Cardiac fibroblast (primary cell): ENCODE measurements at places on chromosomes 2 and 18.

- no peak for DNase-seq
Observed at GRCh38 chr2:173943738-173944137, 21.4 kb downstream of the SP3 start.

- DNase-seq = no peak
Observed at GRCh38 chr18:74662622-74663021, 65.0 kb downstream of the ZNF407 start.

DNA sequence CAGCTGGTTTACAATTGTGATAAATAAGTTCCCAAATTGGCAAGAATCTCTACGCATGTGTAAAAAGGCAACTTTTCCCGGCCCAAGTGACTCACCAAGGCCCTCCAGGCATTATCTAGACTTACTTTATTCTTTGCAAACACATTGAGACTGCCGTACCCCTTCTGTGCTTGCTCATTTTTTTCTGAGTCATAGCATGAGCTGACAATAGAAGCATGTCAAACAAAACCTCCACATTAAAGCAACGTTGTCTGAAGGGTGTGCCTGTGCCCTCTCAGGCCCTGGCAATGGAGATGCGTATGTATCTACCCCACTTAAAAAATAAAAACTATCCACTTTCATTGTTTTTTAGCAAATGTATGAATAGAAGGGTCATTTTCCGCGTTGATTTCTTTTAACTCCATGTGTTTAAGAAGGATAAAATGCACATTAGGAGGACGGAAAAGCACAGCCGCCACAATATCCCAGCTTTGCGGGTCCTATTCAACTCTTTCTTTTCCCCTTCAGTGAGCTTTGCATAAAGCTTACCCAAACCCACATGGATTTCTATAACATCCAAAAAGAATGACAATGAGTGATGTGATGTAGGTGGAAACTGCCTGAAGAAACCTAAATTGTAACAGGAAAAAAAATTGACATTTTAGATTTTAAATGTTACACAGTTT lies 298.2 kb downstream of the CDCA7 start:
- DNase-seq = peak; percentile 97

GRCh38 chr2:211407076-211407475 lies 850.7 kb downstream of the CPS1 start:
- no peak for DNase-seq

DNA sequence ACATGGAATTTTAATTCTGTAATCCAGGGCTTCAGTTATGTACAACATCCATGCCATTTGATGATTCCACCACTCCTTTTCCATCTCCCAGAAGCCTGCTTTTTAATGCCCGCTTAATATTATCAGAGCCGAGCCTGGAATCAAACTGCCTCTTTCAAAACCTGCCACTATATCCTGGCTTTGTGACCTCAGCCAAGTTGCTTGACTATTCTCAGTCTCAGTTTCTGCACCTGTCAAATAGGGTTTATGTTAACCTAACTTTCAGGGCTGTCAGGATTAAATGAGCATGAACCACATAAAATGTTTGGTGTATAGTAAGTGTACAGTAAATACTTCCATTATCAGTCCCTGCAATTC lies 108.7 kb downstream of the XRCC5 start:
- DNase-seq = no peak

GRCh38 chr2:108889907-108890306 lies 99.1 kb downstream of the EDAR start:
- DNase-seq = no peak

- no peak for DNase-seq
Observed at GRCh38 chr2:212154477-212154878, 384.1 kb downstream of the ERBB4 start.

DNA sequence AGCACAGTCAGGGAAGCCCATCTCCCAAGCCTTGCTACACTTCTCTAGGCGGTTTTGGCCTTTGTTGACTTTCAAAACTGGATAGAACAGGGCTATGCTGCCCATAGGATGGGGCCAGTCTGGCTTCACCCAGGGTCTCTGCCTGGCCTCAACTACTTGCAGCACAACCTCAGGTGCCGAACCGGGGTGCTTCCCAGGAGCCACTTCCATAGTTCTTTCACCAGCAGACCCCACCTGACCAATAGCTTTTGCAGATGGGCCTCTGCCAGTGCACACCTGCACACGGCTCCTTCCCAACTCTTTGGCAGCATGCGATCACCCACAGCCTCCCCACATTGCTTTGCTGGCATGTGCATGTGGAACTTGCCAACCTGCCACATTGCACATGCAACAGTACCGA lies 331.6 kb downstream of the CPS1 start:
- DNase-seq = no peak

DNA sequence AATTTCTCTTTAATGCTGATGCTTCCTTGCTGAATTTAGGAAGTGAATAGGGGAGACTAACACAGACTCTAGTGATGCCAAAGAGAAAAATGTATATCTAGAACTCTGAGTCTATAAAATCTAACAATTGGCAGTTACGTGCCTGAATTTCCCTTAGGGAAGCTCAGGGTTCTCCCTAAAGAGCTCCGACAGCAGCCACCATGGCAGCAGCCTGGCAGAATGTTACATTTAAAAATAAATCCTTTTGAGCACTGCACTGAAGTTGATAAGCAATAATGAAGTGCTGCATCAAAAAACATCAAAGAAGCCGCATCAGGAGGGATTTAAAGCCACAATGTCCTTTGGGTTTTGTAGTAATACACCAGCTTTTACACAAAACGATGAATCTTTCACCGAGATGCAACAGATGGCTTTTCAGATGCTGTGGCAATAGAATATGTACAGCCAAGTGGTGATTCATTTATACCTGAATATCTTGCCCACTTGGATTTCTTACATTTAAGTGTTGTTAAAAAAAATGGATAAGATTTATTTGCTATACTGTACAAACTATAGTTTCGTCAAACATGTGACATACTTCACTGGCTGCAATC lies 291.2 kb upstream of the SESTD1 start:
- no peak for DNase-seq

DNA sequence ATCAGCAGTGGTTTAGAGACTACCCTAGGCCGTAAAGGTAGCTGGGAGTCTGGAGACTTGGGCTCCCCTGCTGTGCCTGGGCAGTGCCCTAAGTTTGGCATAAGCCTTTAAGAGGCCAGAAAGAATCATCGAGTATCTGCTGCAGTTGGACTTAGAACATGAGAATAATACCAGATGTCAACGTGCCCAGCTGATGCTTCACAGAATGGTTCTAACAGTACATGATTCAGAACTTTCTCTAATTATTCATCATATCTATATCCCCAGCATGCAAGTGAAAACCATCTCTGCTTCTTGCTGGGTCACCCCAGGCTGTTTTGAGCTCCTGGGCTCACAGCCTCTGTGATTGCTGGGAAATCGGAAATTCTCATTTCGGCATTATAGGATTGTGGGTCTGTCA lies 118.1 kb downstream of the NCK2 start:
- no peak for DNase-seq

DNA sequence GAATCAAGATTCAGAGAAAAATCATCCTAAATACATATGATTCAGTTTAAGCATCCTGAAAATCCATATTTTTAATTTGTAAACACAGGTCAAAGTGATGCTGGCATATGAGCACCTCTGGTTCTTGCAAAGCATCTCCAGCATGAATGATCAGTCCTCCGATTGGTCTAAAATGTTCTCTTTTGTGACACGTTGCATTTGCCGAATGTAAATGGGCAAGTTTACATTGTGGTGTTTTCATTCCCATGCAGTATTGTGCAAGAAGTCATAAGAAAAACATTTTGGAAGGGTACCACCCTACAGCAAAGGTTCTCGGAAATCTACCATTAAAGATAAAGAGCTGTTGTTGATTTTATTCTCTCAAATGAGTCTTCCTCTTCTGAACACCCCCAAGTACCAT lies 108.0 kb upstream of the UNC80 start:
- DNase-seq = peak; percentile 31

GRCh38 chr2:239895116-239895515 lies 130.0 kb downstream of the NDUFA10 start:
- DNase-seq = no peak

GRCh38 chr2:31031132-31031706 lies 107.0 kb downstream of the GALNT14 start:
- no peak for DNase-seq

DNA sequence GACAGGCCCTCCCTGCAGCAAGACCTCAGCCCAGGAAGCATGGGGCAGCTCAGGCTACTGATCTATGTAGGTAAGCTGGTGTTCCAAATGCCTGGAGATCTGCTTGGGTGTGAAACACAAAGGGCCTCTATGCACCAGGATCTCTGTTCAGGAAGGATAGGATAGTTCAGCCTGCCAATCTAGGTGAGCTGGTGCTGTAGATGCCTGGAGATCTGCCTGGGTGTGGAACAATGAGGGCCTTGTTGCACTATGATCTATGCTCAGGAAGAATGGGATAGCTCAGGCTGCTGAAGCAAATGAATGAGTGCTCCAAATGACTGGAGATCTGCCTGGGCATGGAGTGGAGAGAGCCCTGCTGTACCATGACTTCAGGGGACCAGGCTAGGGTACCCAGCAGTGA lies 48.9 kb upstream of the MYL1 start:
- no peak for DNase-seq

DNA sequence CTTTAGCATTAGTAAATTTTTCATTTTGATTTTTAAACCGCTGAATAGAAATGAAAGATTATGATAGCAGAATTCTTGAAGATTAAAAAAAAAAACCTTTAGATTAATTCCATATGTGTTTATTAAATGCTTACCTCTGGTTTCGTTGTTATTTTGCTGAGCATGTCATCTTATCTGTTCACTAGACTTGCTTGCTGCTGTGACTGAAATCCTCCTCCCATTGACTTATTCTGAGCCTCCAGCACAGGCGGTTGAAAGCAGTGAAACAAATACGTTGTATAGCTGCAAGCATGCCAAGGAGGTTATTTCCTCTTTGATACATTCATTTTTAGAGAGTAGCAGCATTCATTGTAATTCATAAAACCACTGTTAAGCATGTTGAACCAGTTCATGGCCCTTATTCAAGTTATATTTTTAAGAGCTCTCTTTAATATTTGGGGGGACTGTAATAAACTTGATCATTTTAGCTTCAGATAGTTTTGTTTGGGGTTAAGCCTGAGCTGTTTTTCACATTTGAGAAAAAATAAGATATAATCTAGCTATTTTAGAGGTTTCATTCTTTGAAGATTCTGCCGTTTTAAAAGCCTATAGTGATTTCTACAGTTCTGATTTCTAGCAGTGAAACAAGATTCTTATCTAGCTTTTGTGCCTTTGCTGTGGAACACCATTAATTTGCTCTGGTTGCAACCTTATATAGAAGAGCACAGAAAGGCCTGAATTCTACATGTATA lies at the start of gene HTR2B:
HTR2B (minus strand) TSS at position 205 of the 731 bp plus-strand sequence. CDS start 1,278 bp downstream, outside the sequence.
- DNase-seq = peak; percentile 44

DNA sequence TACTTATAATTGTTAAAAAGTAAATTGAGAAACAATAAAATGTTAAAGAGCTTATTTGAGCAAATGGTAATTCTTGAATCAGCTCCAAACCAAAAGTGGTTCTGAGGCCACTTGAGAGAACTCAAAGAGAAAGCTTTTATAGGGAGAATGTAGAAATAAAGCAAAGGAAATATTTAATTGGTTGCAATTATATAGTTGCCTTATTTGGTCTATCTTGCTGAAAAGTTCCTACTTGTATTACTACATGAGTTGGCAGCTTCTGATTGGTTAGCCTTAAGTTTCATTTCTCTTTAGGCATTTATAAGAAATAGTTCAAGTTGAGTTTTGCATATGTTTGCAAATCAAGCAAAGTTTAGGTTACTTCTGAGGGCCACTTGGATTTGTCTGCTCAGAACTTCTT lies 38.1 kb downstream of the SCN2A start:
- DNase-seq = peak; percentile 19

DNA sequence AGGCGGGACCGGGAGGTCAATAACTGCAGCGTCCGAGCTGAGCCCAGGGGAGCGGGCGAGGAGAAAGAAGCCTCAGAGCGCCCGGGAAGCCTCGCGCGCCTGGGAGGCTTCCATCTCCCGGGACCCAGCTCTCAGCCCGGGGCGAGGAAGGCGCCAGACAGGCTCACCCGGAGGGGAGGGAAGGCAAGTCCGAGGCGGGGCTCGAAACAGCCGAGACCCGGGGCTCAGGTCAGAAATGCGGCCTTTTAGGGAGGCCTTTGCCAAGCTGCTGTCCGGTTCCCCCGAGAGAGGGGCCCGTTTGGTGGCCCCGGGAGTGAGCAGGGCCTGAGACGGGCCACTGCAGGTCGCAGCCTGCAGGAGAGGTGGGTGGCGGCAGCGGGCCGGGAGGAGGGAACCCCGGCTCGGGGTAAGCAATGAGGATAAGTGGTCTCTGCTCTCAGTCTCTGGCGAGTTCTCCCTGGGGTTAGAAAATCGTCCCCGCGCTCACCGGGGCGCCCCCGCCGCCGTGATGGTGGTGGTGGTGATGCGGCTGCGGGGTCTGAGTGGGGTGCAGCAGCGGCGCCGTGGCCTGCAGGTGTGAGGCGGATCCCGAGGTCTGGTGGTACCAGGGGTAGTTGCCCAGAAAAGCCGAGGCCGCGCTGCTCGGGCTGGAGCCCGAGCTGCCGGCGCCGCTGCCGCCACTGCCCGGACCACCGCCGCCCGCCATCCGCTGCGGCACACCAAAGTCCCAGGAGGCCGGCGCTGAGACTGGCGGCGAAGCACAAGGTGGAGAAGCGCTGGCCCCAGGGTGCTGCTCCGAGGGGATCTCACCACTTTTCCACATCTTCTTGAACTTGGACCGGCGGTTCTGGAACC lies 2.4 kb downstream of the DLX2 start:
- DNase-seq = no peak

GRCh38 chr2:47016172-47016913 lies 100.7 kb upstream of the MCFD2 start:
- peak; percentile 60 for DNase-seq

GRCh38 chr2:38650717-38651116 lies 15.2 kb upstream of the GALM start:
- no peak for DNase-seq

DNA sequence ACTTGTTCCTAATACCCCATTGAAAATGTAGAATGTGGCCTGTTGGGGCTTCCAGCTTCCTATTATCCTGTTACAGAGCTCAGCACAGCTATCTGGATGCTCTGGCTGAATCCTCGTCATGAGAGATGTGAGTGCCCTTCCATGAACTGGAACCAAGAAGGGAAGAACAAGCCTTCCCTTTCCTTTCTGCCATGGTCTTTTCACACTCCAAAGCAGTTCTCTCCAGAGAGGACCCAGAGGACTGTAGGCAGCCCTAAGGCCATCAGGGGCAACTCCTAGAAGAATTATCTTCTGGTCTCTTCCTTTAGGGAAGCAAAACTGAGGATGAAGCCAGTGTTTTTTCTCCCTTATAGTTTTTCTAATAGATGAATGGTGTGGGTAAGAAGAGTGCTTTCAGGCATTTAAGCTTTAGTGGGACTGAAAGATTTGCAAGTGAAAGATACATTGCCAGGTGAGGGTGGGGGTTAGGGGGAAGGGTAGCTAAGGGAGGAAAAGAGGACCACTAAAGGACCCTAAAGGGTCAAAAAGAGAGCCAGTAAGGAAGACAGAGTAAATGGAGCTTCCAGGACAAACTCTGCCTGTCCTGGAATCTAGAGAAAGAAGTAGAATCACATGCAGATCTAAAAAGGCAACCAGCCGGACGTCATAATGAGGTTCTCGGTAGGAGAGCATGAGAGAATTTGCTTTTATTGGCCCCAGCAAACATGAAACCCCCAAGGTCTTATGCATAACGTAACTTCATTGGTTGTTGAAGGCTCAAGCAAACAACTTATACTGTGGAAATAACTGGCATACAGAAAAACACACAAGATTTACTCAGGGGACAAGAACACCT lies 12.4 kb upstream of the XPO1 start:
- DNase-seq = no peak

GRCh38 chr18:73681912-73682311 lies 465.7 kb downstream of the FBXO15 start:
- no peak for DNase-seq
